ENCODE measurements at places on chromosomes 1 and 21.
A peak's percentile ranks its signal among the peaks of the same experiment; 100 is the strongest.

DNA sequence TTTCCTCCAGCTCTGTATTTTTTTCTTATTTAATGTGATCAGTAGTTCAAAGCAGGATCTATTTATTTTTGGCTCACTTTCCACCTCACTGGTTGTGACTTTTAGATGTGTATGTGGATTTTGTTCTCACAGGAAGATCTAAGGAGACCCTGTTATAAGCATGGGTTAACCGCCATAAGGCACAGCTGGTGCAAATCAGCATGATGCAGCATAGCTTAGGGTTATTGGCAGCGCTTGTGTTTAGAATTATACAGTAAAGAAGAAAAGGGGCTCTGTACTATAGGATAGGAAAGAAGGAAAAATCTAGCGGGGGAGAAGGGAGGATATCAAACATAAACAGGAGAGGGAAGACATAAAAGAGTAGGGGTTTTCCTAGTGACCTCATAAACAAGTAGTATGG, 26.9 kb upstream of the RGL1 start:
- no peak for DNase-seq
- no peaks in the 10 kb centered on the region for H3K4me1 ChIP-seq
- H3K4me3 ChIP-seq: no peak overlapping the region
- H3K36me3 ChIP-seq: no peaks in the 10 kb centered on the region
- H3K27me3 ChIP-seq: no peaks in the 10 kb centered on the region

DNA sequence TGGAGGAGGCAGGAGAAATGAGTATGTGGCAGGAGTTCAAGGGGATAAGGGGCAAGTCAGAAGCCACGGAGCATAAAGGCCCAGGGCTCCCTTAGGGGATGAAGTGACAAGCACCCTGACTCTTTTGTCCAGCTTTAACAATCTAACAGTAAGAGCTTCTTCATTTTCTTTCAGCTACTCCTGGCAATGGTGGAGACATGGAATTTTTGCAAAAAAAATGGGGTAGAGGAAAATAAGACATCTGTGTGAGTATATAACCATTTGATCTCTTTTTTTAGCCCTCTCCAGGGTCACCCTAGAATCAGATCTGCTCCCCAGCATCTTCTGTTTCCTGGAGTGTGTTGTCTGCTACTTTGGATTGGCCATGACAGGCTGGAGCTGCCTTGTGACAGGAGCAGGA, 47.1 kb downstream of the ZNF697 start:
- H3K4me1 ChIP-seq: no peaks in the 10 kb centered on the region
- no peak overlapping the region for H3K4me3 ChIP-seq
- H3K27ac ChIP-seq: no peak overlapping the region

DNA sequence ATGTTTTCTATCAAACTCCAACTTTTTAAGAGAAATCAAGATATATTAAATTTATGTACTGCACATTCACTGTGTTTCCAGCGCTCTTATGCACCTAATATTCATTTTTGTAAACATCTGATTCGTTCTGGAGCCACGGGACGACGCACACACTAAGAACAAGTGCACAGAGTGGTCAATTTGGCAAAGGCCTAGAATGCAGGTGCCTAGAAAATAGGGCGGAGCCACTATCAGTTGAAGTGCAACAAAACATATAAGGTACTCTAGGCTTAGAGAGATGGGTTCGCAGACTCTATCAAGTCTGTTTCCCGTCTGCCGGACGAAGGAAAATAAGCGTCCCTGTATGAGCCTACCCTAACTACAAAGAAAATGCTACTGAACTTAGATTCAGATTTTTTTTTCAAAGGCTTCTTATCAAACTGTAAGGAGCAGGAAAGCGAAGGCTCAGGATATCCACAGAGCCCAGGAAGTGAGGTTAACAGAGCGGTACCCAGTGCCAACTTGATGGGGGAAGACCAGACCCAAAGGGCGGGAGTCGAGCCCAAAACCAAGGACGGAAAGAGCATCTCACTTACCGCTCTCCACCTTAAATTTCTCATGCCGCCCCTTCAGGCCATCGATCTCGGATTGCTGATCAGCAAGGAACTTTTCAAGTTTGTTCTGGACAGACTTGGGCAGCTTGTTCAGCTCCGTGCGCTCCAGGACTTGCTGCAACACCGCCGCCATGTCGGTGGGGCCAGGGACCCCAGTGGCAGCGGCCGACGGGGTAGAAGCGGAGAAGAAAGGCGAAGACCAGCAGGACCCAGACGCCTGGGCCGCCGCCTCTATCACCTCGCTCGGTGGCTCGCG, 526 bp downstream of the TPR start:
- peaks cover 32% of the 10 kb centered on the region for H3K36me3 ChIP-seq
- peaks cover 4% of the 10 kb centered on the region for H3K27me3 ChIP-seq
- peak overlapping the region; percentile 100 for H3K4me3 ChIP-seq
- peak; percentile 30 for DNase-seq
- H3K4me1 ChIP-seq: peaks cover 59% of the 10 kb centered on the region

DNA sequence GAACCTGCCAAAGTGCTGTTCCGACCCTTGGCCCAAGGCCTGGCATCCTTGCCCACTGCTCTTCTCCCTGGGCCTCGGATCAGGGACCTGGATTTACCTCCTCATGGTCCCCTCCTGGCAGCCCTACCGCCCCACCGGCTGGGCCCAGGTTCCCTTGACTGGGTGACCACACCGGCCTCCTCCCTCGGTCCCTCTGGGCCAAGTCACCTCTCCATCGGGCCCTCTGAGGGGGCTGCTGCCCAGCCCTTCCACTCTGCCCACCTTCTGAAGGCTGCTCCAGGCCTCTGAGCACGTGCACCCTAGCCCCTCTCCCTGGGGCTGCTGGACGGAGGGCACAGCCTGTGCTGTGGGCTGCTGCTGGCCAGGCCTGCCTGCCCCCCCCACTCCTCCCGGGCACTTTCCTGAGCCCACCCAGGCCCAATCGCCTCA, 9.3 kb upstream of the MMEL1 start:
- H3K36me3 ChIP-seq: no peaks in the 10 kb centered on the region
- peak overlapping the region; percentile 93 for H3K27ac ChIP-seq
